Omental fat pad (tissue), 4 donors: ENCODE measurements at places on chromosomes 6 and 20. TPM values are rescaled to one million over a fixed set of nuclear protein-coding genes. Genes with fewer than 3 reads are reported as not detected.

MOXD1 gene
- total RNA-seq = 1.6 TPM

OR2J3 gene
- not detected for total RNA-seq

DNA sequence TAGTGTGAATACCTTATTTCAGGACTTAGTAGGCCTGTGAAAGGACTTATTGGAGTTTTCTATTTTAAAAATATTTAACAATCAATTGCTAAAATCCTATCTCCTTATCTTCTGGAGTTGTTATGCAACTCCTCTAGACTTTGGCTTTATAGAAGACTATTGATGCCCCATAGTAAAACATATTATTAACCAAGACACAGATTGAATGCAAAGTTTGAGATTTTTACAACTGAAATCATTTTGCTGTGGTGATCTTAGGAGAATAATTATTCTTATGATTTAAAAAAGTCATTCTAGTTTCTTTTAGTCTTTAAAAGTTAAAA is 4.5 kb downstream of the HEY2 start:
- DNase-seq = no peak

DNA sequence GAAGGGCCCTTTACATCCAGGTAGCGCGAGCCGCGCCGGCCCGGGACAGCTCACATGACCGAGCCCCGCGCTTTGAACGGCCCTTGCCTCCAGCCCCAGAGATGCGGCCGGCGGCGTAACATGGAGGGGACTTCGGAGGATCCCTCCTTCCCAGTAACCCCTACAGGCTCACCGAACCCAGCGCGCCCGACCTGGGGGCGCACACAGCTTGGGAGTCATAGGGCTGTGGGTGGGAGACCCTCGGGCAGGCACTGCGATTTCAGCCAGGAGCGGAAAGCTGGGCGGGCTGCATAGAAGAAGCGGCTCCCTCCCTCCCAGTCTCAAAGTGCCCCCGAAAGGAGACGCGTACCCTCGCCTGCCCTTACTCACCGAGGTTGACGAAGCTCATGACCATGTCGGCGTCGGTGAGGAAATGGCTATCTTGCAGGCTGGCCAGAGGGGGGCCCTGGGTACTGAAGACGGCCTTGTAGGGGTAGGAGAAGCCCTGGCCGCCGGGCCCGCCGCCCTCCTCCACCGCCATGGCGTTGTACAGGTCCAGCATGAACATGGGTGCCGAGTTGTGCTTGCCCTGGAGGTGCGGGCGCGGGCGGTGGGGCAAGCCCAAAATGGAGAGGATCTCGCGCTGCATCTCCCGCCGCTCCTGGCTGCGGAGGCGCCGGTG is 975 bp downstream of the BMP7 start:
- DNase-seq = no peak

DNA sequence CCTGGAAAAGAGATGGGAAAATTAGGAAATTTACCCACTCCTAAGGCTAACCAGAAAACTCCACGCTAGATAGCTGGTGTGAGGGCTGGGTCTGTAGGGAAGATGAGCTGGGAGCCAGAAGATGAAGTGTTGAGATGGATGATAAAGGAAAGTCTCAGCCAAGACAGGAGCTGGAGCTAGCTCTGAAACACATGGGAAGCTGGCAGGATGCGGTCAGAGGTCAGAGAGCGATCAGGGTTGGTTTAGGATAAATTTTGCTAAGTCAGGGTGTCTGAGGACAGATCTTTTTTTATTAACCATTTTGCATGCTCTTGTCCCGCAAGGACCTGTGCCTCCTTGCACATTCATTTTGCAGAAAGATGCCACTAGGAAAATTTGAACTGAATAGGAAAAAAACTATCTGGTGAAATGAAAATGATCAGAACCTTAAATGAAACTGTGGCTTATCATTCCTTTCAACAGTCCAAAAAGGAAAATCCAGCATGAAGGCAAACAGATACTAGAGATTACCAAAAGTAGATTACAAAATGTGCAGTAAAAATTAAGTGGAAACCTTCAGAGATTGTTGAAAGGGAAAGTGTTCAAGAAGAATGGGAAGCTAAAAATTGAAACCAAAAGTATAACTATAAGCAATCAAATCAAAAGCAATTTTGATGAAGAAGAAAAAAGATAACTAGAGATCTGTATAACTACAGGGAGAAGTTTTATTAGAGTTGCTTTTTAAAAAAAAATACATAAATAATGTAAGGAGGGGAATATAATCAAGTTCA is 10.7 kb upstream of the EDN1 start:
- no peak for DNase-seq

DNA sequence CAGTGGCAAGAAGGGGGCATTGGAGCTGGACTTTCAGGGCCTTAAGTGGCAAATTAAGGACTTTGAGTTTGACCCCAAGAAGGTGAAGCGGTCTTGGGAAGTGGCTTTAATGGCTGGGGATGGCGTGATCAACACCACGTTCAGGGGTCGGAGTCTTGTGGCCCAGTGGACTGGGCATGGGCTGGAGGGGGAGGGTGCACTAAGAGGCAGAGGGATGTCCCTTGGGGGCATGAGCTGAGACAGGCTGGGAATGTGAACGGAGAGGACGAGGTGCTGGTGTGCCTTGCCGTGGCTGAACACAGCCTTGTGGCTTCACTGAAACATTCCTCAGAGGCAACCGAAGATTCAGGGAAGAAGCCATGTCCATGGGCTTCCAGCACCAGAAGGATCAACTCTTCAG is 227.0 kb downstream of the SYNDIG1 start:
- DNase-seq = no peak

- no peak for DNase-seq
These were observed 120.8 kb upstream of the MTHFD1L start for GRCh38 chr6:150744522-150745260.
